Inflammatory macrophage treated with lipopolysaccharide for 4 hours (primary cell): ENCODE measurements at places on chromosomes 3 and 15.

DNA sequence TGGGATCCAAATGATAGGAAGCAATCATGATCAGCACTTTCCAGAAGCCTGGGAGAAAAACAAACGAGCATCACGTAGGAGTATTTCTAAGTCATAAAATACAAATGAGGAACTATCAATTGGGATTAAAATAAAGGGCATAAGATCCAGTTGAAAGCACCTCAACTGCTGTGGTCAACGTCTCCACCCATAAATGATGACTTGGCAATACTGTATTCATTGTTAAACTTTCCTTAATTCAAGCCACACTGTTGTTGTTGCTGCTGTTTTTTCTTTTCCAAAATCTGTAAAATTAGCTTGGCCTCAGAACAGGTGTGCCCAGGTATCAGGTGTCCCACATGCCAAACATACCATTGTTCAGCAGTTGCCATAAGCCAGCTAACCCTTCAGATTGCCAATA is 395.8 kb downstream of the NTRK3 start:
- no peak for DNase-seq

GRCh38 chr15:71231758-71232157 is 116.5 kb downstream of the THSD4 start:
- DNase-seq, result no peak

GRCh38 chr3:121552379-121552778 is 6.6 kb upstream of the POLQ start:
- DNase-seq, result no peak

- DNase-seq, result no peak
Measured at GRCh38 chr15:29652595-29652994, 169.7 kb downstream of the TJP1 start.

DNA sequence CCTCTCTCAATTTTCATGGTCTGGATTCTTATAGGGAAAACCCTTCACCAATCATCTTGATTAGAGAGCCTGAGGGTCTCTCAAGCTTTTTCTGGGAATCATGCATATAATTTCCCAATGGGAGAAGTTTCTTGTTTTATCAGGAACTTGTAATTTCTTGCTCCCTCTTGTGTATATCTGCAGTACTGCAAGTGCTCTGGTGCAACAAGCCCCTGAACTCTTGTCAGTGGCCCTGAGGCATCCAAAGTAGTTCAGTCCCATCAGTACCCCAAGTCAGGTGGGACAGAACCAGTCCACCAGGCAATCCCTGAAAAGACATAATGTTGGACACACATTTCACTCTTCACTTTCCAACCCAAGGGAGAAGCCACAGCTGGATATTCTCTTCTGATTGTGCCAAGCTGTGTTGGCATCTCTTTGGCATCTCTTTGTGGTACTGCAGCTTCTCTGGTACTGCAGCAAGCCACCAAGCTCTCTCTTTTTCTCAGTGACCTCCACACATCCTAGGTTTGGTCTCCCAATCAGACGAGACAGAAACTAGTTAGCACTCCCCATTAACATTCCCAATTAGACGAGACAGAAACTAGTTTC is 214.5 kb downstream of the ZIC4 start:
- DNase-seq, result peak; percentile 50

DNA sequence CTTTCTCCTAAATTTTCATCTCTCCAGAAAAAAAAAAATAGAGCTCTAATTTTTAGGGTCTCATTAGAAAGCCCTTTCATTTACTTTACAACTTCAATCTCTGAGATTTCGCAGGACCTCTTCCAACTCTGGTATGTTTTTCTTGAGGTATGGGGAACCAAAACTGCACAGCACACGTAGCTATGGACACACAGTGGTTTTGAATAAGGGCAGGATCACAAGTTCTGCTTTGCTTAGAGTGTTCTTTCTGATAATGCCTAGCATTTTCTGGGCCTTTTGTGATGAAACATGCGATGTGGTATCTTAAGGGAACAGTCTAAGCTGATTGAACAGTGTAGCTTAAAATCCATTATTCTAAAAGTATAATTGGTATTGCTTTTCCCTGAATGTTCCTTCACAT is 25.3 kb downstream of the ZNF592 start:
- DNase-seq, result peak; percentile 73

- peak; percentile 58 for DNase-seq
Measured at GRCh38 chr15:22780267-22780666, 6.2 kb upstream of the NIPA1 start.

GRCh38 chr3:9347081-9347480 is 15.8 kb upstream of the THUMPD3 start:
- no peak for DNase-seq

- DNase-seq, result no peak
Measured at GRCh38 chr3:25155652-25156471, 272.2 kb upstream of the RARB start.

- DNase-seq, result no peak
Measured at GRCh38 chr3:94184781-94185180, 121.9 kb downstream of the NSUN3 start.

- DNase-seq, result peak; percentile 12
Measured at GRCh38 chr3:197327701-197328100, 29.3 kb upstream of the DLG1 start.

GRCh38 chr3:189355481-189356201 is 183.9 kb downstream of the TPRG1 start:
- DNase-seq, result no peak

GRCh38 chr3:36197151-36197550 is 183.2 kb upstream of the STAC start:
- no peak for DNase-seq

- DNase-seq, result no peak
Measured at GRCh38 chr3:71225951-71226564, 357.5 kb downstream of the FOXP1 start.

- DNase-seq, result no peak
Measured at GRCh38 chr15:66986951-66987350, 78.5 kb upstream of the SMAD3 start.

DNA sequence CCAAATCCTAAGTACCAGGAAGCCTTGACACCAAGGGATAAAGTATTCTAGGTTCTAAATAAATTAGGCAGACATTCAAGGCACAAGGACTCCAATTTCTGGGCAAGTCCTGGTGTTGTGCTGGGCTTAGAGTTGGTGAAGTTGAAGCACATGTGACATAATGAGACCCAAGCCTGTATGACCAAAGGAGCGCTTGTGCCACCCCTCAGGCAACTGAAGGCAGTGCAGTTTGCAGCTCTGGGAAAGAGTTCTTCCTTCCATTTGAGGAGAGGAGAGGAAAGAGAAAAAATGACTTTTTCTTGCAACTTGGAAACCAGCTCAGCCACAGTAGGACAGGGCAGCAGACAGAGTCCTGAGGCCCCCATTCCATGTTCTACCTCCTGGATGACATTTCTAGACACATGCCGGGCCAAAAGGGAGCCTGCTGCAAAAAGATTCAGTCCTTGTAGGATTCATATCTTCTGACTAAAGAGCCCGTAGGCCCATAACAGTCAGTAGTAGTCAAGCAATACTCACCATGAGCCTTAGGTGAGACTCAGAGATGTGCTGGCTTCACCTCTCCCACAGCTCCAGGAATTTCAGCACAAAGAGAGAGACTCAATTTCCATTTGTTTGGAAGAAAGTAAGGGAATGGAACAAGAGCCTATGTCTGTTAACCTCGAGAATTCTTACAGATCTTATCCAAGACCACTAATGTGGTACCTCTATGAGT is 588.8 kb upstream of the BCHE start:
- DNase-seq, result no peak

DNA sequence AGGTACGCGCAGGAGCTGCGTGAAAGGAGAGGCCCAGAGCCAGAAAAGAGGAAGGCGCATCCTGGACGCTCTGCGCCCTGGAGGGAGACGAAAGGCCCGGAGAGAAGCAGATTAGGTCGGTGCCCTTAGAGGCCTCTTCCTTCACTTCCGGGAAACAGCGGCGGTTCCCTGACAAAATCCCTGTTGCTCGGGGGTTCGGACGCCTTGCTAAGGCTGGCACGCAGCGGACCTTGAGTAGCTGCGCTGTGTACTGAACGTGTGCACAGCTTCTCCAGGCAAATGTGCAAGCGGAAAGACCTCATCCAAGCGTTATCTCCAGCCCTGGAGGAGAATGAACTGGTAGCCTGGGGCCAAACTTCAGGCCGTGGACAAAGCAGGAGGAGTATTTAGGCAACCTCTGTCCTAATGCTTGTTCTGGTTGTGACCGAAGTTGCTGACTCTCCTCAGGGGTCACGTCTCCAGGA is 3.0 kb upstream of the SOX14 start:
- no peak for DNase-seq

GRCh38 chr3:187044206-187044605 is 95.1 kb downstream of the RPL39L start:
- DNase-seq, result peak; percentile 50

GRCh38 chr3:53384465-53385423 is 37.4 kb upstream of the DCP1A start:
- DNase-seq, result no peak

DNA sequence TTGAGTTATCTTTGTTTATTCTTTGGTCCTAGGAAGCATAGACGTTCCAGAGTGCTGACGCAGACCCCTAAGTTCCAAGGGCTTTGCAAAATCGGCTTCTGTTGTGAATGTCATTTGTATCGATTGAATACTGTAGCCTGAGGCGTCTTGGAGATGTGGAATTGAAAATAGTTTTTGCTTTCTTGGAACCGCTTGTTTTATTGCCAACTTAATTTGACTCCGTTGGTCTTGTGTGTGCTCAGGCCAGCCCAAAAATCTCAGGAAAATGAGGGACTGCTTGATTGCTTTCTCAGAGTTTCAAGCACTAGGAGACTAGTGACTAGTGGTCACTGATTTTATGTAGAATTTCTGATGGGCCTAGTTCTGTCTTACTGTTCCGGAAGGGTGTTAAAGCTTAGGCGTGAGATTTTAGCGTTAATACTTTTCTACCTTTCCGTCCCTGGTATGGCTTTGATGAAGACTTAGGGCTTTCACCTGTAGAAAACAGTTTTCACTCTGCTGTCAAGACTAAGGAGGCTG is 263 bp upstream of the UTS2B start:
- DNase-seq, result no peak

GRCh38 chr3:55690177-55690576 is 203.1 kb upstream of the WNT5A start:
- no peak for DNase-seq

DNA sequence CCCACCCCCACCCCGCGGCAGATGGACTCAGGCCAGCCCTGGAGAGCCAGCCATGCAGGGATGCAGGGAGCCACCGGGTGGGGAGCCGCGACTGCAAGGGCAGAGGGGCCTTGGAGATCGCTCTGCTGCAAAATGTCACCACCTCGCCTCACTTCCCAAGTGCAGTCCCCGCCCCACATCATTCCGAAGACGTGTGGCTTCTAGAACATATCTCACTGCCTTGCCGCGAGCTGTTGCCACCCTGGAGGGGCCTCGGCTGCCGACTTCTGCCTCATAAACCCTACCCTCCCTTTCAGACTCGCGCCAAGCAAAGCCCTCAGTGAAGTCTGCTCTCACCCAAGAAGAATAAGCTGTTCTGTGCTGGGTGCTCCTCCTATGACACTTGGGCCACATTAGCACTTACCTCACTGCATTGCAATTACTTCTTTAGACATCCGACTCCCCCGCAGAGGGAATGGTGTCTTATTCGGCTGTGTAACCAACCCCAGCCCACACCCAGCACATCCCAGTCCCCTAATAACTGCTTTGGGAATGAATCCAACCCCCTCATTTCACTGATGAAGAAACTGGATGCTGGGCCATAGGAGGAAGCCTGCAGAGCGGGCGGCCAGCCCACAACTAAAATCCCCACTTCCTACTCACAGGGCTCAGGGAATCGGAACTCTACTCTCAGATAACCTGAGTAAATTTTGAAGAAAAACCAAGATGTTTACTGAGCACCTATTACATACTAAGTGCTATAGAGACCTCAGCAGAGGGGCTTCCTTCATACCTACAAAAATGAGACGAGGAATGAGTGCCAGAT is 8.6 kb downstream of the TLE3 start:
- peak; percentile 72 for DNase-seq

GRCh38 chr3:184742676-184743135 is 30.8 kb upstream of the MAGEF1 start:
- no peak for DNase-seq

GRCh38 chr3:14699643-14700042 is 24.7 kb downstream of the C3orf20 start:
- no peak for DNase-seq

GRCh38 chr15:93012786-93013185 is 76.2 kb downstream of the RGMA start:
- no peak for DNase-seq

DNA sequence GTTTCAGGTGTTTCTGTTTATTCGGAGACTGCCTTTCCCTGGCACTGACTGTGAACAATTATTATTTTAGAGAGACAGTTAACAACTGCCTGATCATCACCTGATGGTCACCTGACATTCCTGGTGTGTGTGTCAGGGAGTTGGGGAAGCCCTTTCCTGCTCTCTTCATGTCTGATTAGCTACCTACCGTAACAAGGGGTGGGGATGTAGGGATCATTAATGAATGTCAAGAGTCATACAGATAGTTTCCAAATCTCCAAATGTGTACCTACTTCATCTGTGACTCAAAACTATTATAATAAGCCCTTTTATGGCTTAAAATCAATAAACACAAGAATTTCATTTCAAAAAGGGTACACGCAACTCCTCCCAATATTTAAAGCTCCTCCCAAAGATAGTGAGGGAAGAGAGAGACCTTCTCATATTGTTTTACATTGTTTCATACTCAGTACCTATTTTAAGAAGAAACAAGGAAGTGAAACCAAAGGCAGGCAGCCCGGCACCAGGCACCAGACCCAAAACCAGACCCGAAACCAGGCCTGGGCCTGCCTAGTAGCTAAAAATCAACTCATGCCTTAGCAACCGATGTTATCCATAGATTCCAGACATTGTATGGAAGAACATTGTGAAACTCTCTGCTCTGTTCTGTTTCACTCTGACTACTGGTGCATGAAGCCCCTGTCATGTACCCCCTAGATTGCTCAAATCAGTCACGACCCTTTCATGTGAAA is 844.9 kb upstream of the ALCAM start:
- DNase-seq, result no peak

- DNase-seq, result no peak
Measured at GRCh38 chr15:70361891-70362290, 264.2 kb upstream of the TLE3 start.

GRCh38 chr15:49606594-49606993 is 14.0 kb downstream of the FAM227B start:
- DNase-seq, result no peak

- DNase-seq, result no peak
Measured at GRCh38 chr15:75156326-75157215, 45.1 kb upstream of the C15orf39 start.

GRCh38 chr15:35306361-35306981 is 221.4 kb upstream of the NANOGP8 start:
- DNase-seq, result no peak

- peak; percentile 31 for DNase-seq
Measured at GRCh38 chr3:194205675-194206133, 69.8 kb downstream of the HES1 start.

DNA sequence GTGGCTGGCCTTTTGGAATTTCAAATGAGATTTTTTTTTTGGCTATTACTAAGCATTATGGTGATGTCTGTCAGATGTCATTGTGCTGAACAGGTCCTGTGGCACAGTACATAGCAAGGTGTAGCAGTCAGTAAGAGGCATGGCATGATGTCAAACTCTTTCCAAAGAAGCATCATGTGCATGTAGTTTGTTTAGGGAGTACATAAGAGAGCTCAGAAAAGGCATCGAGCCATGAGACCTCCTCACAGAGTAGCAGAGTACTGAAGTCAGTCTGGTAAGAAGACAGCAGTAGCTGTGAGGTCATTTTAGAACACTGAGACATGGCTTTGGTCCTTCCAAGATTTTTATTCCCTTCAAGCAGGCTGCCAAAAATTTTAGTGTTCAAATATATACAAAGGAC is 134.9 kb upstream of the SPRED1 start:
- no peak for DNase-seq

GRCh38 chr3:150830094-150830681 is 67.2 kb upstream of the SIAH2 start:
- no peak for DNase-seq

GRCh38 chr15:84778194-84778593 is 29.8 kb downstream of the ZNF592 start:
- DNase-seq, result no peak
